Neural crest cell (in vitro differentiated cells): ENCODE measurements at places on chromosomes 13 and 19. TPM values are rescaled to one million over a fixed set of nuclear protein-coding genes. Genes with fewer than 3 reads are reported as not detected.

The HIPK4 gene
- total RNA-seq: 0.11 and 0.30 TPM in 2 replicates

DNA sequence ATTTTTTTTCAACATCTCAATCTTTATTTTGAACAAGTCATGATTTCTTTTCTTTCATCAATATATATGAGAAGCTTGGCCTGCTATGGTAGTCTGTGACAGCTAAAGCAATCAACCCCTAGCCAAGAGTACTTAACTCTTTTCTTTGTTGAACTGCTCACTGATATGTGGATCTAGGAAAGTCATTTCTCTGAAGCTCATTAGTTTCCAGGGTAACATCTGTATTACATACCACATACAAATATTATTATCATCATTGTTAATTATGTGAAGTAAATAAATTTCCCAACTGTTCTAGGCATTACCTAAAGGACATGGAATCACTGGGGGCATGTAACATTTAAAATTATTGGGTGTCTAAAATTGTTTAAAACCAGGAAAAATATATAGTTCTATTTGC, 267.3 kb downstream of the DCT start:
- DNase-seq: no peak

DNA sequence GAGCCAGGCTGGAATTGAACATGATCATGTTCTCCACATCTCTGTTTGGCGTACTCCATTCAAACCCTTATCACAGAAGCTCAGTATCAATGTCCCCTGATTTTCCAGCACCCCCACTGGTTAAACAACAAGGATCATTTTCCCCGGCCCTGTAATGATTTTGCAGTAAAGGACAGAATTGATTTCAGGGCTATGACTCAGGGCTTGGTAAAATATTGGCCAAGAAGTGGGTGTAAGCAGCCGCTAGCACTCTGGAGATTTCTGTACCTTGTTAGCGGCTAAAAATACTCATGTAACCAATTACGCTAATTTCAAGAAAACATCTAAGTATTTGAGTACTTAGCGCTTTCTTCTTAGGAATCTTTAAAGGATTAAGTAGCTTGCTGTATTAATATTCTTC, 69.5 kb upstream of the FNDC3A start:
- no peak for DNase-seq

- no peak for DNase-seq
Measured at GRCh38 chr19:46974181-46974580, 45.5 kb upstream of the NPAS1 start.

The UNC13A gene
- total RNA-seq: 5.7 and 6.4 TPM in 2 replicates

- no peak for DNase-seq
Measured at GRCh38 chr13:32987462-32987861, 28.8 kb upstream of the KL start.

- DNase-seq: no peak
Measured at GRCh38 chr13:71590654-71591148, 276.3 kb downstream of the DACH1 start.

The KLHL1 gene
- 0.23 TPM in 1 of 2 replicates, not detected in the other for total RNA-seq

DNA sequence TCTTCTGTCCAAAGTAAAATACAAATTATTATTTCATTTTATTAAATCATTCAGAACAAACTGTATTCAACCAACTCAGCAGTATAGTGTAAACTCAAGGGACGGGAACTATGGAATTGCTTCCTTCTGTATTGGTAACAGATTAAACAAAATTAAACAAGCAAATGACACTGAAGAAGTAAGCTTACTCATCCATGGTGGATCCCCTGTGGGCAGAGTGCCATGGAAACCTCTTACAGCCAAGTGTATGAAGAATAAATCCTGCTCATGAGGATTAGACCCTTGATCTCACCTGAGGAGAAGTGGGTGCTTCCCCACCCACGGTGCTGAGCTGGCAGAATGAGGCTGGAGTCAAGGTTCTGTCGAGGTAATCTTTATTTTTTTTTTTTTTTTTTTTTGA, 18.0 kb upstream of the RFXAP start:
- DNase-seq: no peak

DNA sequence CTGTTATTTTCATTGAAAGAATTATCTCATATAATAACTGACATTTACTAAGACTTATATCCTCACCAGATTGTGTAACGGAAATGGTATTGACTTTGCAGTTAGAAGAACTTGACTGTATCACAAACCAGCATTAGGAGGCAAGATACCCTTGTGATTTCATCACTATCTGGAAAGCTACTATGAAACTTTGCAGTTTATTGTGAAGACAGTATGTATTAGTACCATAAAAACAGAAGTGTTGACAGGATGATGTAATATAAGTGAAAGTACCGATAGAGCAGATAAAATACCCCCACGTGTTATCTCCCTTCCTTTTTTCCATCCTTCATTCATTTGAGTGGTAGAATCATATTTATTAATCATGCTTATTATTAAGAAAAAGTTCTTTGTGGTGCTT, 365.7 kb upstream of the KLHL1 start:
- DNase-seq: no peak

DNA sequence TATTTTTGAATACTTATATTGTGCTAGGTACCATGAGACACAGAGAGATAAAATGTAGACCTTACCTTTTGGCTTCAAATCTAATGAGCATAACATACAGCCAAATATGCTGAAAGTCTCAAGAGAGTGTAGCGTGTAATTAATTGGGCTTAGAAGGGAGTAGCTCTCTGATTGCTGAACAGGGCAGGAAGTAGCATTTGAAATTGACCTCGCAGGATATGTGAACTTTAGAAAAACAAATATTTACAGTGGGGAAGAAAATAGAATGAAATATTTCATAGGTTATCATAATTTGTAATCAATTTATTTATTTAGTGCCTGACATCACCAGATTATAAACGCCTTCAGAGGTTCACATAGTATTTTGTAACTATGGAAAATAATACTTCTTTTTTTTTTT, 327.1 kb downstream of the RFC3 start:
- no peak for DNase-seq

- DNase-seq: peak; percentile 77
Measured at GRCh38 chr19:2254064-2254872, 1.9 kb downstream of the JSRP1 start.

The RDH8 gene
- not detected in 2 replicates for total RNA-seq

DNA sequence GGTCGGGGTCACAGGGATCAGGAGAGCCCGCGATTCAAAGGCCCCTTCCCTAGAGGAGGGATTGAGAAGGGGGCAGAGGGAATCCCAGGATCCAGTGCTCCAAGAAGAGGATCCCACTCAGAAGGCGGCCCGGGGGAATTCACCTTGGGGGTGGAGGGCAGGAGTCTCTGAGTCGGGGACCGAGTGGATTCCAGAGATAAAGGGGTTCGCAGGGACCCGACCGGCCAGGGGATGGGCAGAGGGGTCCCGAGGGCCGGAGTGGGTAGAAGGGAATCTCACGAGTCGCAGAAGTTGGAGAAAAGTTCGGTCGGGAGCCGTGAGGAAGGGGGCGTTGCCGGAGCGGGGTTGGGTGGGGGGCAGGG, 261 bp downstream of the PRKD2 start:
- DNase-seq: no peak

DNA sequence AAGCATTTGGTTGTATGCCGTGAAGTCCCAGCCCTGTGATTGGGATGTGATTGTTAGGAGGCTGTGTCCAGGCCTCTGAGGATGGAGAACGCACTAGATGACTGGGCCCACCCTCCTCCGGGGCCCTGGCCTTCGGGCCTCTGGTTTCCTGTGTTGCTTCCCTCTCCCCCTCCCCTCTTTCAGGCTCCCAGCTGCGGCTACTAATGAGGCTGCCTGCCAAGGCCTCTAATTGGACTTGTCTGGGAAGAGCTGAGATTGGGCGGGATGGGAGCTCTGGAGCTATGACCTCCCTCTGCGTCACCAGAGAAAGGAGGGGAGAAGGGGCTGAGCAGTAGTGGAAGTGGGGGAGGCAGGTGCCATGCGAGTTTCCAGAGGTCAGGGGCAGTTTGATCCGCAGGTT, 9.9 kb downstream of the PTH2 start:
- no peak for DNase-seq

The PRRG2 gene
- total RNA-seq: 1.0 and 1.3 TPM in 2 replicates

DNA sequence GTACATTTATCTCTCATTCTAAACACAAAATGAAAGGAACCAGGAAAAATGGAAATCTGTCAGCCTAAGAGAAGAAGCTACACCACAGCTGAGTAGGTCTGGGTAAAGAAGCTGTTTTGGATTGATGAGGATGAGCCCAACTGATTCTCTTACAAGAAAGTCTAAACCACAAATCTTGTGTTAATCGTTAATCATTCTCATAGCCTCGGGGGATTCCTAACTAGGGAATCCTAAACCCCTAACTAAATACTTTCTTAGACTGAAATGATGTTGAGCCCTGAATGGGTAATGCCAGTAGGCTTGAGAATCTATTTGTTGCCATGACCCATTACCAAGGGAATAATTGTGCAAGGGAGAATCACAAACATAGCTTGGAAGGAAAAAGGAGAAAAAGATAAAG, 327.5 kb upstream of the SPRY2 start:
- no peak for DNase-seq

The AKAP8 gene
- total RNA-seq: 41.3 and 43.1 TPM in 2 replicates

The ABHD8 gene
- total RNA-seq: 8.1 and 8.5 TPM in 2 replicates

DNA sequence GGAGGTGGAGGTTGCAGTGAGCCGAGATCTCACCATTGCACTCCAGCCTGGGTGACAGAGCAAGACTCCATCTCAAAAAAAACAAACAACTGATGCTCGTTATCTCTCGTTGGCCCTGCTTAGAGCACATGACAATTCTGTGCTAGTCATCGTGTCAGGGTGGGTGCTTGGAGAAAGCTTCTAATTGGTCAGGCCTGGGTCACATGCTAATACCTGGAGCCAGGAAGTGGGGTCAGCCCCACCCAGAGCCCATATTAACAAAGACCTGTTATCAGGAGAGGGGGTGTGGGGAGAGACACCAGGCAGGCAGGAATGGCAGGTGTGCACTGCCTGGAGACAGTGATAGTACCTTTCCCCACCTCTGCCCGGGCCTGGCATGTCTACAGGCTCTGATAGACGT, 84.9 kb downstream of the DPF1 start:
- no peak for DNase-seq

DNA sequence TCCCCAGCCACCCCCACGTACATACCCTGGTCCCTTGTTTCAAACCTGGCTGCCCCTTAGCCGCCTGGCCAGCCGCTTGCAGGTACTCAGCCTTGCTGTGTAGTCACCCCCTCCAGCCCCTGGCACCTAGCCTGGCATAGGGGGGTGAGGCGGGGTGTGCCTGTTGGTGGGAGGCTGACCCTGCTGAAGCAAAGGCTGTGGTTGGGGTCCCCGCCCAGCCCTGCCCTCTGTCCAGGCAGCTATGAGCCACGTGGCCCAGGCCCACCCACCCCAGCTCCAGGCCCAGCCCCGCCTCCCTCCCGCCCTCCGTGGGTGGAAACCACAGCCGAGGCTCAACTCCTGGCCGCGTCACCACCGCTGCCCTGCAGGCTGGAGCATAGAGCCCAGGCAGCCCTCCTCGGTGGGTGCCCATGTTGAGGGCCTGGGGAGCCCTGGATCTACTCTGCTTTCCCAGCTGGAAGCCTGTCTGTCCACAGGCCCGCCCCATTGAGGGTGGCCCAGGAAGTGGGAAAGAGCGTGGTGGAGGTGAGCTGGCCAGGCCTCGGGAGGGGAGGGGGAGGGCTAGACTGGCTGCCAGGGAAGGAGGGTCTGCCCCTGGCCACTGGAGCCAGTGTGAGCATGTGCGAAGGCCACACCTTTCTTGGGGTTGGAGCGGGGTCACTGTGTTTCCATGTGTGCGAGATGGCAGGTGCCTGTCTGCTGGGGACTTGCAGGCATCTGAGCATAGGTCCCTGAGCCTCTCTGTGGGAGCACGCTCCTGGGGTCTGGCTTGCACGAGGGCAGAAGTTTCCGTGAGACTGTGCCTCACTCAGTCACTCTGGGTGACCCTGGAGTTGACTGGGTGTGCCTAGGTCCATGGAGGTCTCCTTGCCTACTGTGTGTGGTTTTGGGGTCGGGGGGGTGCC, 31.0 kb downstream of the PAK4 start:
- DNase-seq: no peak

- no peak for DNase-seq
Measured at GRCh38 chr13:96112936-96113335, 23.0 kb downstream of the HS6ST3 start.

GRCh38 chr19:49196527-49197240, 39.1 kb downstream of the TRPM4 start:
- DNase-seq: no peak

DNA sequence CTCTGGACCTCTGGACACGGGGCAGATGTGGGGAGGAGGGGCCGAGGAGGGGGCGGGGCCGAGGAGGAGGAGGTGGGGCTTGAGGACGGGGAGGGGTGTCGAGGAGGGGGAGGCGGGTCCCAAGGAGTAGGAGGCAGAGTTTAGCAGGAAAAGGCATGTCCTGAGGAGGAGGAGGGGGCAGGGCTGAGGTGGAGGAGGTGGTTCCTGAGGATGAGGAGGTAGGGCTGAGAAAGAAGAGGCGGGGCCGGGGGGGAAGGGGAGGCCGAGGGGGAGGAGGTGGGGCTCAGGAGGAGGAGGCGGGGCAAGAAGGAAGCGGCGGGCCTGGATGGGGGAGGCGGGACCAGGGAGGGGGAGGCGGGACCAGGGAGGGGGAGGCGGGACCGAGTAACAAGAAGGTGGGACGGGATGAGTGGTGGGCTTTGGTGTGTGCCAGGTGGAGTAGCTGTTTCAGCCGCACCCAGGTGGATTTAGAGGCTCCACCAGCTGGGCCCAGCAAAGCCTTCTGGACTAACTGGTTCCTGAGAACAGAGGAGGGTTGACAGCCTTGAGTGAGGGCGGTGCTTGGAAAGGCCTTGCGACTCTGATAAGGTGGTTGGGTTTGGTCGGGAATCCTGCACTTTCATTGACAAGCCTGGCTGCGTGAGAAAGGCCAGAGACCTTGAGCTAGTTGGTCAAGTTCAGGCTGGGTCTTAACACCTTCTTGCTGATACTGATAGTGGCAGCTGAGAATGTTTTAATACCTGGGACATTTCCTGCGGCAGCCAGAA, 7.7 kb downstream of the TECR start:
- DNase-seq: peak; percentile 44

The SYNGR4 gene
- total RNA-seq: not detected in 2 replicates

DNA sequence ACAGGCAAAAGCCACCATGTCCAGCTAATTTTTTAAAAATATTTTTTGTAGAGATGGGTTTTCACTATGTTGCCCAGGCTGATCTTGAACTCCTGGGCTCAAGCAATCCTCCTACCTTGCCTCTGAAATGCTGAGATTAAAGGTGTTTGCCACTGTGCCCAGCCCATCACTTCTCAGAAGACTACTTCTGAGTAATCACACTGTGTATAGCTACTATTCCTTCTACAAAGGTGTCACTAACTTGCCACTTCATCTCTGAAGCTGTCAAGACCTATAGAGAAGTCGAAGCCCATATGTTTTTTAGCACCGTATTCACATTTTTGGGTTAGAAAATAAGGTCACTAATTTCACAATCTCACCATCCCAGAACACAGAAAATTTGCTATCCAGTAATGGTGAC, 36.0 kb upstream of the FNDC3A start:
- DNase-seq: no peak

The MATK gene
- total RNA-seq: not detected in 2 replicates

The SRRM5 gene
- total RNA-seq: 0.41 and 0.51 TPM in 2 replicates

DNA sequence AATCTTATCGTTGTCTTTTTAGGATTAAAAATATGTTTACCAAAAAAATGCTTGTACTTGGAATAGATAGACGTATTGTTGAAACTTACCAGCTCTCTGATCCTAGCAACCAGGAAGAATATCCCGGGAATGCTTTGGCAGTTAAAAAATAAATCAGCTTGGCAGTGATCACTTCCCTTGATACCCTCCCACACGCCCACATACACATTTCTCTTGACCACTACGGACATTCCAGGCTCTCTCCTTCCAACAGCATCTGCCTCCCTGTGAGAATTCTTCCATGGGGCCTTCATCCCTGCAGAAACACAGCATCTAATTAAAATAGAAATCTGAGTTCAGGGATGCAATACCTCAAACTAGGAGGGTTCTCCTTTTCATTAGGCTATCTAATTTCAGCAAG, 57.9 kb downstream of the THSD1 start:
- DNase-seq: no peak

GRCh38 chr13:73142071-73142470, 83.3 kb downstream of the KLF5 start:
- no peak for DNase-seq
